NCI-H1048 (cell line): ENCODE measurements at places on chromosomes 1 and 21.

DNA sequence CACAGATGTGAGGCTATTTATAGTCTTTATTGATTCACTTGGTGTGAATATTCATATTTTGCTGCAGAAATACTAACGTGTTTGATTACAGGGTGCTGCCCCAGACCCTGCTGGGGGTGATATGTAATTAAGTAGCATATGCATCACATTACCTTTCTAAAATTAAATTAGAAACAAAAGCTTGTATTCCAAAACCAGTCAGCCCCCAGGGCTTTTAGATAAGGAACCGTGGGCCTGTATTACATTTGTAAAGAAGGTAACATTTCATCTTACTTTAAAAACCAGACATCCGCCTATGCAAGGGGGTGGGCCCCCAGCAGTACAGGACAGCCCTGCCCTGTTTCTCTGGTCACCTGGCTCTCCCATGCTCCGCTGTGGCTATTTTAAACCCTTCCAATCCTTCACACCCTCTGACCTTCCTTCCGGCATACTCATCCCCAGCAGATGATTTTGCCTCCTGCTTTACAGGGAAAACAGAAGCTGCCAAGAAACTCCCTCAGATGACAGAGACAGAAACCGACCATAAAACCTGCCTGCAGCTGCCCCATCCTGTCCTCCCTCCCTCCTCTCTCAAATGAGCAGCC is 22.0 kb upstream of the KCNC4 start:
- DNase-seq = no peak

DNA sequence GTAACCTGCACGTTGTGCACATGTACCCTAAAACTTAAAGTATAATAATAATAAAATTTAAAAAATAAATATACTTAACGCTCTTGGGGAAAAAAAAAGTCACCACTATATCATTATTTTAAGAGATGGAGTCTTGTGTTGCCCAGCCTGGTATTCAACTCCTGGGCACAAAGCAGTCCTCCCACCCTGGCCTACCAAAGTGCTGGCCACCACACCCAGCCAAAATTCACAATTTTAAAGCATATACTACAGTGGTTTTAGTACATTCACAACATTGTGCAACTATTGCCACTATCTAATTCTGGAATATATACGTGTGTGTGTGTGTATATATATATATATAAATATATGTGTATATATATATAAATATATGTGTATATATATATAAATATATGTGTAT is 5.9 kb downstream of the HMGN2 start:
- DNase-seq = no peak

- DNase-seq = no peak
Observed at GRCh38 chr1:159890390-159890789, 9.6 kb downstream of the CFAP45 start.

- DNase-seq = no peak
Observed at GRCh38 chr1:19921310-19921709, 2.1 kb downstream of the PLA2G2E start.

GRCh38 chr1:119294722-119295121 is 73.9 kb upstream of the HAO2 start:
- DNase-seq = no peak

DNA sequence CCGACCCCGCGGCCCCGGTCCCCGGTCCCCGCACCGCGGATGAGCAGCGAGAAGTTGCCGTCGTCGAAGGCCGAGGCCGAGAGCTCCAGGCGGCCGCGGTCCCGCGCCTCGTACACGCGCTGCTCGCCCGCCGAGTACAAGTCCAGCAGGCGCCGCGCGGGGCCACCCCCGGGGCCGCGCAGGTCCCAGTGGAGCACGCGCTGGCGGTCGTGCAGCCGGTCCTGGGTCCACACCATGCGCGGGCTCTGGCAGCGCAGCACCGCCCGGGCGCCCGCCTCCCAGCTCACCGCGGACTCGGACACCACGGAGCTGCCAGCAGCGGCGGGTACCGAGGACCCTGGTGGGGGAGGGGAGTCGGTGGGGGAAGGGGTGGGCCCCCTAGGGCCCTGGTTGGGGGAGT is 2.9 kb downstream of the MXRA8 start:
- no peak for DNase-seq

GRCh38 chr1:59165353-59165752 is 131.5 kb upstream of the FGGY start:
- no peak for DNase-seq

DNA sequence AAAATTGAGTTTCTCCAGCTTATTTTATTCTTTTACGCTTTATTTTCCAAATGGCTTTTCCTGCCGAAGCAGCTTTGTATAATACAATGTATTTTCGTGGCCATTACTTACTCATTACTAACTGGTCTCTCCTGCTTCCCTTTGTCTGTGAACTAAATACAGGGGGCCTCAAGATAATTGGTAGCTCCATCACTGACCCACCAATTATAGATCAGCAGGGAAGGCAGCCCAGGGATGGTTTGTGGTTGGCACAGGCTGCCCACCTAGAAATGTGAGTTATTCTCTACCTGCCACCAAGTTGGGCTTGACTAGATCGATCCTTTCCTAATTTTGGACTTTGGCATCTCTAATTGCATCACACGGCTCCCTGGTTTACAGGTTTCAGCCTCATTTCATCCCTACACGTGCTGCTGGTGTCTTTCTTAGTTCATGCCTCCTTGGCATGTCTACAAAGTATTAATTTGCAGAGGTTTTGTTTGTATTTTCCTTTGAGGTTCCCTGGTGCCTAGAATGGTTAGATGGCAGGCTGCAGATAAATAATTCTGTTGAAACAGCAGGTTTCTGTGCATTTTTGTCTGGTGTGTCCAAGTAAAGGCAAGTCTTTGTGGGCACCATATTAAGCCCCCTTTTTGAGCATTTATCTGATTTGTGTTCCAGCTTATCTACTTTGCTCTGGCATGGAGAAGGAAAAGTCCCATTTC is 35.2 kb downstream of the PEX14 start:
- no peak for DNase-seq

DNA sequence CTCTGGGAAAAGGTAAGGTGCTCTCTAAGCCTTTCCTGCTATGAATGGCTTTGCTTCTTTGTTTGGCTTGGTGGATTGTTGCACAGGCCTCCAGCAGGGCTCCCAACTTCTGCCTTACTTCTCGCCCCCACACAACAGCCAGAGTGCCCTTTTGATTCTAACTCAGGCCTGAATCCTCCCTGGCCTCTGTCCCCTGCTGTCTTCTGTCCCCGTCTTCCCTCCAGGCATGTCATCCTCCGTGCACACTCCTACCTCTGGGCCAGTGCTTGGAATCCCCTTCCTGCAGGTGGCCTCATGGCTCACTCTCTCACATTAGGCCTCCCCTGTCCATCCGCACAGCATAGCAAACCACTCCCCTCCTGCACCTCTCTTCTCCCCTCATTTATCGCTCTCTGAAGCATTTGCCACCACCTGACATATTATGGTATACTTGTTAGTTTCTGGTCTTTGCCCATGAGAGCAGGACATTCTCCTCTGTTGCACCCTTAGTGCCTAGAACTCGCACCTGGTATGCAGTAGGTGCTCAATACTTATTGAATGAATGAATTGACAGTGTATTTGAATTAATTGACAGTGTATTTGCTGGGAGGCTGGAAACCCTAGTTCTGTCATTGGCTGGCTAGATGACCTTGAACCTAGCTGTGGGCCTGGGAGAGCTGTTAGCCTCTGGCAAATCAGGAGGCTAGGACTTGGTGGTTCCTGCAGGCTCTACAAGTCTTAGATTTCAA is 2.9 kb downstream of the ZDHHC18 start:
- no peak for DNase-seq

GRCh38 chr1:22112554-22112953 is 30.3 kb downstream of the WNT4 start:
- no peak for DNase-seq

GRCh38 chr1:175911138-175911537 is 167.7 kb upstream of the TNR start:
- DNase-seq = no peak

DNA sequence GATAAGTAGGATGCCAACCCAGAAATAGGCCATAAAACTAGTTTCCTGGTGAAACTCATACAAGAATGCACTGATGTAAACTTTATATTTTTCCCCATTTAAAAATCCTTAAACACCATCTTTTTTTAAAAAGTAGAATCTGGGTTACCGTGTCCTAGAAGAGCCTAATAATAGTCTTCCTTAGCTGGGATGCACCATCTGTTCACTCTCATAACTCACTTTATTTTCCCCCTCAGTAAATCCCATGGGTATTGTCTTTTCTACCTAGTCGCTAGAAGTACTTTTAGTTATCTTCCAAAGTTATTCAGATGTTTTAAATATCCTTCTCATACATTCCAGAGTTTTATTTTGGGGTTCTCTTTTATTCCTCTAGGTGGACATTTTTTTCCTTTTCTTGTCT is 250.2 kb downstream of the PLA2G4A start:
- no peak for DNase-seq

- DNase-seq = no peak
Observed at GRCh38 chr1:237042526-237042891, 525 bp downstream of the RYR2 start.

DNA sequence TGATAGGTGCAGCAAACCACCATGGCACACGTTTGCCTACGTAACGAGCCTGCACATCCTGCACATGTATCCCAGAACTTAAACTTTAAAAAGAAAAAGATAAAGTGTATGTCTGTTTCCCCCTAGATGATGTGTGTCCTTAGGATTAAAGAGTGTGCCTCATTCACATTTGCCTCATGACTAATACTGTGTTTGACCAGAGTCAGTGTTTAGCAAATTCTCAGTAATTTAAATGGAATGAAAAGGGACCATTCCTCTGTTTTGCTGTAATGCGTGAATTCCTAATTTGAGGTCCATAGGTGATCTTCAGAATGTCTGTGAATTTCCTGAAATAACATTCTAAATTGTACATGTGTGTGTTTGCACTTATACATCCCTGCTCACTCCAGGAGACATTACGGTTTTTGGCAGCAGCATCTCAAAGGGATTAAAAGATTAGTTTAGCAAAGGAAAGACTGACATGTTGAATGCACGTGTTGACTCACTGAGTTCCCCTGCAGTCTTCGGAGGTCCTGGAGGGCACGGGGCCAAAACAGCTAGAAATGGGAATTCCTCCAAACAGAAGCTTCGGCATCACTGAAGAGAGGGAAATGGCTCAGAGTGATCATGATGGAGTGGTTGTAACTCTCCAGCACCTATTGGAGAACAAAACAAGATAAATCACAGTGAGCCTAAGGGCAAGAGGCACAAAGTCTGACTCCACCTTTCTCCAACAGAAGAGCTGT is 19.1 kb upstream of the SLC35F3 start:
- no peak for DNase-seq
